ENCODE measurements at places on chromosomes 13 and 19. TPM values are rescaled to one million over a fixed set of nuclear protein-coding genes. Genes with fewer than 3 reads are reported as not detected.

- no peak overlapping the region for H3K27ac ChIP-seq
- no peak for DNase-seq
These were observed 3.2 kb downstream of the CIB3 start for GRCh38 chr19:16170134-16170533.

Gene DCT
- not detected for total RNA-seq

Gene TMEM59L
- total RNA-seq: 5.9 TPM

GRCh38 chr19:23309926-23310325 is 59.7 kb upstream of the ZNF724 start:
- peaks cover 3% of the 10 kb centered on the region for H3K36me3 ChIP-seq
- no peak overlapping the region for H3K4me3 ChIP-seq
- no peaks in the 10 kb centered on the region for H3K27me3 ChIP-seq
- no peak for DNase-seq

DNA sequence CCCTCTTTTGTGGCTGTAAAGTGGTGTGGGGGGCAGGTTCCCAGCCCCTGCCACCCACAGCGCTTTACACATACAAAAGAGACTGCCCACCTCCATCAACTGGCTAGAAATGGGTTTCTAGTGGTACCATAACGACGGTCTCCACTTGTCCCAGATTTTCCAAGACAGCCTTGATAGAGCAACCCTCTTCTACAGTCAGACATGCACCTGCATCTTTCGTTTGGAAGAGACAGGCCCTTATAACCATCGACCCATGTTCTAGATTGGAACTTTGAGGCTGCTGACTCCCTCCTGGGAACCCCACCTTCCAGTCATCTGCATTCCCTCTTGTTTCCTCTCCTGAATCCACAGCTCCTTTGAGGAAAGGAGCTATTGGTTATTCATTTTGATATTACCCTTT is 63.1 kb downstream of the GSX1 start:
- DNase-seq: no peak
- H3K36me3 ChIP-seq: no peaks in the 10 kb centered on the region
- H3K27me3 ChIP-seq: no peaks in the 10 kb centered on the region
- H3K4me1 ChIP-seq: no peaks in the 10 kb centered on the region

- no peaks in the 10 kb centered on the region for H3K27me3 ChIP-seq
- no peaks in the 10 kb centered on the region for H3K4me1 ChIP-seq
- H3K4me3 ChIP-seq: no peak overlapping the region
These were observed 276.0 kb downstream of the COG6 start for GRCh38 chr13:39931505-39931904.

GRCh38 chr19:33702606-33703437 is 81.1 kb downstream of the CHST8 start:
- no peak overlapping the region for H3K27ac ChIP-seq
- H3K4me3 ChIP-seq: no peak overlapping the region
- H3K27me3 ChIP-seq: no peaks in the 10 kb centered on the region
- no peaks in the 10 kb centered on the region for H3K4me1 ChIP-seq
- no peaks in the 10 kb centered on the region for H3K36me3 ChIP-seq

DNA sequence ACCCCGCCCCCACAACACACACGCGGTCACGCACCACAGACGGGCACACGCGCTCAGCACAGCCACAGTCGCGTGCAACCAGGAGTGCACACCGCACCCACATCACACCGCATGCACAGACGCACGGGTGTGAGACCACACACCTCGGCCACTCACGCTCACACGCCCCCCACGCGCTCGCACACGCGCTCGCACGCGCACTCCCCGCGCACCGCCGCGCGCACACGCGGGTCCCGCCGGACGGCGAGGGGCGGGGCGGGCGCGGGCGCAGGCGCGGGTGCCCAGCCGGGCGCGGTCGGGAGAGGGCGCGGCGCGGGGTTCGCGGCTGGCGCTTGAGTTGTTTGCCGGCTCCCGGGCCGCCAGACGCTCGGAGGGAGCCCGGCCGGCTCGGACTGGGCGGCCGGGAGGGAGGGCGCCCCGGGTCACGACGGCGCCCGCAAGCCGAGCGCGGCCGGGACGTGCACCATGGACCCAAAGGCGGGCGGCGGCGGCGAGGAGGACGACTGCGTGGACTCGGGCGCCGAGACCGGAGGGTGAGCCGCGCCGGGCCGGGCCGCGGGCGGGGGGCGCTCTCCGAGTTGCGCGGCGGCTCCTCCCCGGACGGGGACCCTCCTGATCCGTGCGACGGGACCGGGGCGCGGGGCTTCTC is at the start of gene FAM124A:
FAM124A (plus strand) TSS at position 362 of the 649 bp plus-strand sequence; CDS start at position 466, 104 bp downstream.
- no peak within 1 kb of the TSS for H3K27ac ChIP-seq
- peak within 1 kb of the TSS; percentile 76 for H3K4me3 ChIP-seq
- DNase-seq: no peak
- H3K36me3 ChIP-seq: peaks cover 5% of the 10 kb centered on the region
- peaks cover 11% of the 10 kb centered on the region for H3K4me1 ChIP-seq

- H3K27ac ChIP-seq: peak overlapping the region; percentile 23
- peaks cover 14% of the 10 kb centered on the region for H3K36me3 ChIP-seq
- H3K4me3 ChIP-seq: no peak overlapping the region
- H3K4me1 ChIP-seq: no peaks in the 10 kb centered on the region
- no peak for DNase-seq
- no peaks in the 10 kb centered on the region for H3K27me3 ChIP-seq
These were observed 7.0 kb upstream of the MYDGF start for GRCh38 chr19:4676955-4677731.

DNA sequence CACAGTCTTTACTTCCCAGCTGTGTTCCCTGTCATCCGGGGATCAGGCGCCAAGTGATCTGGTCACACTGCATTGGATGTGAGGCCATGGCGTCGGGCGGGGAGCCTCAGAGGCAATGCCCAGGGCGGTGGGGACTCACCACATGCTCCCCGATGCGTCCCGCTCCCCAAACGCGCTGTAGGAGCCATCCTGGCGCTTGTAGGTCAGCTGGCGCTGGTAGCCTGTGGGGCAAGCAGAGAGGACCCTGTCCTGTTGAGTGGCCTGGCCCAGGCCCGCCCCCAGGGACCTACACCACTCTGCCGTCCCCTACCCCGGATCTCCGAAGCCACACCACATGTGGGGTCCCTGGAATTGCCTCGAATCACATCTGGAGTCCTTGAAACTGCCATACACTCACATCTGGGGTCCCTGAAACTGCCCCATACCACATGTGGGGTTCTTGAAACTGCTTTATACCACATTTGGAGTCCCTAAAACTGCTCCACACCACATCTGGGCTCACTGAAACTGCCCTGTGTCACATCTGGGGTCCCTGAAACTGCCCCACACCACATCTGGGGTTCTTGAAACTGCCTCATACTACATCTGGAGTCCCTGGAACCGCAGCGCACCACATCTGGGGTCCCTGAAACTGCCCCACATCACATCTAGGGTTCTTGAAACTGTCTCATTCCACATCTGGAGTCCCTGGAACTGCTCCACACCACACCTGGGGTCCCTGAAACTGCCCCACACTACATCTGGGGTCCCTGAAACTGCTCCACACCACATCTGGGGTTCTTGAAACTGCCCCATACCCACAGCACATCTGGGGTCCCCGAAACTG is 33.2 kb downstream of the F2RL3 start:
- no peak overlapping the region for H3K27ac ChIP-seq
- H3K27me3 ChIP-seq: peaks cover 2% of the 10 kb centered on the region
- H3K4me1 ChIP-seq: no peaks in the 10 kb centered on the region
- no peak overlapping the region for H3K4me3 ChIP-seq

GRCh38 chr19:53132141-53132991 is at the start of gene ZNF415:
Gene ZNF415, minus strand, starts transcription at chr19:53132910. Its CDS starts 10,234 bp downstream, at chr19:53122676.
- H3K4me1 ChIP-seq: peaks cover 21% of the 10 kb centered on the region
- H3K36me3 ChIP-seq: peaks cover 14% of the 10 kb centered on the region
- H3K4me3 ChIP-seq: peak within 1 kb of the TSS; percentile 83
- H3K27me3 ChIP-seq: no peaks in the 10 kb centered on the region
- peak; percentile 94 for DNase-seq

Gene ZNF135
- 5.5 TPM for total RNA-seq

GRCh38 chr13:21849323-21849722 is 178.4 kb downstream of the FGF9 start:
- H3K4me1 ChIP-seq: no peaks in the 10 kb centered on the region
- H3K4me3 ChIP-seq: no peak overlapping the region
- no peak overlapping the region for H3K27ac ChIP-seq
- no peaks in the 10 kb centered on the region for H3K27me3 ChIP-seq

- no peak overlapping the region for H3K27ac ChIP-seq
- H3K4me3 ChIP-seq: no peak overlapping the region
- H3K36me3 ChIP-seq: no peaks in the 10 kb centered on the region
These were observed 179.0 kb downstream of the SUCLA2 start for GRCh38 chr13:47822036-47822435.

Gene ZNF492
- not detected for total RNA-seq

DNA sequence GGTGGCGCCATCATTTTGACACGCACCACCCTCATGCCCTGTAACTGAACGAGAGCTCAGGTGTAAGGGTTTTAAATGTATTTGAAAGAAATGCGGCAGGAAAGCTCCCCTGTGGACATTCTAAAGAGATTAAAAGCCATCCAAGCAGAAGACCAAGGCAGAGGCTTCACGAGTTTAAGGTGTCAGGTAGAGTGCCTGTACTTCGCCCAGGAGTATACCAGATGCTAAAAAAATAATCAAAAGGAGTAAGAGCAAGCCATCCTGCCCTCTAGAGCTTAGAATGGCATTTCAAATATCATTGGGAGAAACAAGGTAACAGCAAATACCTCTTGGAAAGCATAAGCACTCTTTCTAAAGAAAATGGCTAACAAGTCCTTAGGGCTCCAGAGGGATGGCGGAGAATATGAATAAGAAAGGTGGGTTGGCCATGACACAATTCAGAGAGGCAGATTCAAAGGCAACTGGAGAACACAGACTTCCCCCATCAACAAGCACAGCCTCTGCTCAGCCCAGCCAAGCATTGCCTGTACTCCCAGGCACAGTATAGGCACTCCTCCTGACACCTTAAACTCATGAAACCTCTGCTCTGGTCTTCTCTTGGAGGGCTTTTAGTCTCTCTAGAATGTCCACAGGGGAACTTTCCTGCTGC is 447.6 kb downstream of the SUCLA2 start:
- no peak overlapping the region for H3K4me3 ChIP-seq
- H3K36me3 ChIP-seq: no peaks in the 10 kb centered on the region
- H3K27me3 ChIP-seq: no peaks in the 10 kb centered on the region
- DNase-seq: no peak
- no peaks in the 10 kb centered on the region for H3K4me1 ChIP-seq

GRCh38 chr19:38565691-38566105 is 52.1 kb downstream of the MAP4K1 start:
- peaks cover 2% of the 10 kb centered on the region for H3K27me3 ChIP-seq
- no peak overlapping the region for H3K4me3 ChIP-seq
- DNase-seq: no peak
- H3K4me1 ChIP-seq: no peaks in the 10 kb centered on the region
- H3K27ac ChIP-seq: no peak overlapping the region

- H3K4me3 ChIP-seq: peak overlapping the region; percentile 58
- no peaks in the 10 kb centered on the region for H3K36me3 ChIP-seq
- no peaks in the 10 kb centered on the region for H3K27me3 ChIP-seq
- H3K4me1 ChIP-seq: peaks cover 95% of the 10 kb centered on the region
- no peak for DNase-seq
- peak overlapping the region; percentile 94 for H3K27ac ChIP-seq
These were observed 46.5 kb downstream of the LYL1 start for GRCh38 chr19:13056052-13056660.

Gene ZNF729
- not detected for total RNA-seq

DNA sequence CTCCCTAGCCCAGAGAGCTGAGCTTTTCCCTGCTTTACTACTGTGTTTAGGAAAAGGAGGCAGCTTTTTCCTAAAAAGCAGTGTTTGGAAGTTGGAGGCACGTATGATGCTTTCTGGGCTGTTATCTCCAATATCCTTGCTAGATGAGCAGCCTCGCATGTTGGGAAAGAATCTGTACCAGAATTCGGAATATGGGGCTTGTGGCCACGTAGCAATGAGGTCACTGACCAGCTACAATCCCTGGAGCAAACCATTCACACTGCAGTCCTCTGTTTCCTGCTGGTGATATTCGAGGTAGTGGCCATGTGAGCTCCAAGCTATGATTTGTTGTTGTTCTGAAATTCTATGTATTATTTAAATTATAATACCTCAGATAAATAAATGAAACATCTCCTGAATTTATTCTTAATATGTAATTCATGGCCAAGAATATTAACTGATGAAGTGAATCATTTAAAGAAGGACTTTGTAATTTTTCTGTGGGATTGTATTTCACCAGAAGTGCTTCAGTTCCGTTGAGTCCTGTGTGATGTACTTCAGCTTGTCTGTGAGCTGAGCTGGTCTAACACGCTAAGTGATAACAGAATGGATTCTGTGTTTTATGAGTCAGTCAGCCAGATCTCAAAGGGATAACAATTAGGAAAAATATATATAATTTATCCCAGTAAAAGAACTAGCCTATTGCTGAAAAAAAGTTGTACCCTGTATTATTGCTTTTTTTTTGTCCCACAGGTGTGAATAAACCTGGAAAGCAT is 319.5 kb downstream of the SHISA2 start:
- H3K36me3 ChIP-seq: no peaks in the 10 kb centered on the region
- H3K27ac ChIP-seq: peak overlapping the region; percentile 83
- peaks cover 63% of the 10 kb centered on the region for H3K4me1 ChIP-seq
- H3K4me3 ChIP-seq: peak overlapping the region; percentile 22
- DNase-seq: no peak
- H3K27me3 ChIP-seq: no peaks in the 10 kb centered on the region

GRCh38 chr19:9720541-9720940 is 45.6 kb upstream of the ZNF562 start:
- H3K27me3 ChIP-seq: peaks cover 8% of the 10 kb centered on the region
- no peaks in the 10 kb centered on the region for H3K4me1 ChIP-seq
- no peak overlapping the region for H3K4me3 ChIP-seq
- H3K36me3 ChIP-seq: no peaks in the 10 kb centered on the region
- H3K27ac ChIP-seq: no peak overlapping the region

Gene NUMBL
- 63.2 TPM for total RNA-seq

DNA sequence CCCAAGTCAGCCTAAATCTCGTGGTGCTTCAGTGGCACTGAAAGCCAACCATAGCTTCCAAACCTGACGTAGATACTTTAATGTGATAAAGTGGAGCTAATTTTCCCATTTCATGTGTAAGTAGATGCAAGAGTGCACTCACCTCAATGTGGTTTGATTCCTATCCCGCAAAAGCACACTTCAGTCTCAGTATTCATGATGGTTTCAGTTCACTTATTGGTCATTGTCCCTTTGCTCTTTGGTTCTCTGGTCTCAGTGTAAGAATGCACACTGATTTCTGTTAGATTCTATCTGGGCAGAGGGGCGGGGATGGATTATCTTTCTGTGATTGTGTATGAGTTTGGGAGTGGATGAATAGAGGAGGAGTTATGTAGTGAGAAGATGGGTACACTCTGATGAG is 340.6 kb downstream of the KCNRG start:
- H3K27me3 ChIP-seq: no peaks in the 10 kb centered on the region
- no peak for DNase-seq

Gene ZNF813
- 4.4 TPM for total RNA-seq

DNA sequence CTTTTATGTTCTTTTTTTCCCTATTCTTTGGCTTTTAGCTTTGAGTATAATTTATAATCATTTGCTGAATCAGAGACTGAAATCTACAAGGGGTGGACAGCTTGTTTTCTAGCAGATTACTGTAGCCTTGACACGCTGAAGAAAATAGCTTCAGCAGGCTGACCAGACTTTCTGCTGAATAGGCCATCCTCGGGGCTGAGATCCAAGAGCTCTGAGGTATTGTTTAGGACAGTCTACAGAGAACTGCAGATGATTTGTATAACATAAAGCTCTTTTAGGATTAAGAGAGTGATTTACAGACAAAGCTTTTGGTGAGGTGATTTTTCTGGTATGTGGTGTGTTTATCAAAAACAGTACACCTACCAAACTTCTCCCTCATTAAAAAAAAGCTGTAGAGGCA is 16.8 kb downstream of the POLR1D start:
- peaks cover 3% of the 10 kb centered on the region for H3K36me3 ChIP-seq
- peak overlapping the region; percentile 11 for H3K27ac ChIP-seq
- DNase-seq: no peak

GRCh38 chr13:22114630-22115311 is 443.9 kb downstream of the FGF9 start:
- H3K27ac ChIP-seq: no peak overlapping the region
- no peaks in the 10 kb centered on the region for H3K27me3 ChIP-seq
- peaks cover 7% of the 10 kb centered on the region for H3K4me1 ChIP-seq
- DNase-seq: no peak
